Stimulated activated naive CD4-positive, alpha-beta T cell (primary cell): ENCODE measurements at places on chromosomes 13 and 19.

DNA sequence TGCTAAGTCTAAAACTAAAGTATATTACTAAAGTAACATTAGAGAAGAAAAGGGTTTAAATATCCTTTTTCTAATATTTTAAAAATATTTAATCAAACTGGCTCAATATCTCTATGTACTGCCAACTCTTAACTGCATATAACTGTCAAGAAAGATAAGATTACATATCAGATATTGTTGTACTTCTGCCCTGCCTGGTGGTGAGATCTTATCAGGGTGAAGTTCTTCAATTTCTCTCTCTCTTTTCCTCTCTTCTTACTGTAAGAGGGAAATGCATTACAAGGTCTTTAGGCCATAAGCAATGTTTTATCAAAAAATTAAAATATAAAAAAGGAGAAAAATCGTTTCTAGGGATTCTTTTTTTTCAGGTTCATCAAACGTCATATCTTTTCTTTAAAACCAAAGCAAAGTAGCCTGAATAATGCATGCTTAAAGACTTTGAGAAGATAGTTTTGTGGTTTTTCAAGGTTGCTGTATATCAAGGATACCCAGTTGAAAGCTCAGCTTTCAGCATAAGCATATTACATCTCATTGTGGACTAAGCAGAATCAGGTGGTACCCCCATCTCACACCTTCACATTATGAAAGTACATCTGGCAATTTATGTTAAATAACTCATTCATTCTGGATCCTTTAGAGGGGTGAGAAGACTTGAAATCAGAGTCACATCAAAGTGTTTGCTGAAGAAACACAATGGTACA is 1625.7 kb upstream of the SLC10A2 start:
- no peak for DNase-seq

DNA sequence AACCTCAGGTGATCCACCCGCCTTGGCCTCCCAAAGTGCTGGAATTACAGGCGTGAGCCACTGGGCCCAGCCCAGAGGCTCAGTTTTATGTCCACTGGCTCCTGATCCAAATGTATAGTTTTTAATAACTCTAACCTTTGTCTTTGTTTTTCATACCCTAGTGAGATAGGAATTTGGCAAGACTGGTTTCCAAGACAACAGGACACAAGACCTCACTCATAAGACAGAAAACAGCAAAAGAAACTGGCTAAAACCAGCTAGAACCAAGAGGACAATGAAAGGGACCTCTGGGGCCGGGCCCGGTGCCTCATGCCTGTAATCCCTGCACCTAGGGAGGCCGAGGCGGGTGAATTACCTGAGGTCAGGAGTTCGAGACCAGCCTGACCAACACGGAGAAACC is 27.6 kb downstream of the CPT1C start:
- DNase-seq = no peak

GRCh38 chr13:37944081-37944868 is 74.7 kb upstream of the TRPC4 start:
- DNase-seq = no peak

DNA sequence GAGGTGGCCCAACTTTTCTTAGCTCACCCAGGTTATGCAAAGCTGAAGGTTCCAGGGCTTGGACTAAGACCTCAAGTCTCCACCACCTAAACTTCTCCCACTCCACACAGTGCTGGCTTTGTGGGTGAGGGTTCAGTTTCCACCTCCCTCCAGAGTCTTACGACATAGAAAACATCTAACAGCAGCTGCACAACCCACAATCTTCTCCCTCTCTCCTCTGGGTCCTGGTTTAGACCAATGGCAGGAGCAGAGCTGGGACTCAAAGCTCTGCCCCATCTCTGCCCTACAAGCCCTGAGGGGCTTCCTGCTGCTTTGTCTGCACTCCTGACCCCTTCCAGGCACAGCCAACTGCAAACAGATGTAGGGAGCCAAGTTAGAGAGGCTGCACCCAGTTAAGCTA is 16.0 kb downstream of the IRGC start:
- no peak for DNase-seq

DNA sequence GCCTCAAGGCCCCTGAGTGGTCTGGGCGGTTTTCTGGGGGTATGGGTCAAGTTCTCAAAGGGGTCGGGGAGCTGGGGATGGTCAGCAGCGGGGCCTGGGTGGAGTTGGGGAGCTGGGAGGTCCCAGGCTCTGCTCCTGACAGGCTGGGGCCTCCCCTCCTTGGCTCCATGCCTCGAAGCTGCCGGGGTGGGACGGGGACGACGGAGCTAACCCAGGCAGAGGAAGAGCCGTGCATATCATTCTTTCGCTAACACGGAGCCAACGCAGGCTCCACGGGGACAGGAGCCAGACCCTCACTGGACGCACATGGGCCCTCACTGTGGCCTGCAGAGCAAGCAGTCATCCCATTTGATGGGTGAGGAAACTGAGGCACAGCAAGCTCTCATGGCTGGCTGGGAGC is 25.8 kb upstream of the CACTIN start:
- no peak for DNase-seq

DNA sequence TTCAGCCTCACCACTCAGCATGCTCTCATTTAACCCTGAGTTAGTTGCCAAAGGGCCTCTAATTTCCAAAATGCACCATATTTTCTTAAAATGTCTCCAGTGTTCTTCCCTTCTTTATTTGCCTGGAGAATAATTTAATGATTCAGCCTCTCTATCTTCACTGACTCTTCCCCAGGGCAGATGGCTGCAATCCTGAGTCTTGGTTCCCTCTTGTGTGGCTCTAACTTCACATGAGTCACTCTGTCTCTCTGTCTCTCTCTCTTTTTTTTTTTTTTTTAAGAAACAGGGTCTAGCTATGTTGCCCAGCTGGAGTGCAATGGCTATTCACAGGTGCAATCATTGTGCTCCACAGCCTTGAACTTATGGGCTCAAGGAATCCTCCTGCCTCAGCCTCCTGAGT is 251.4 kb downstream of the VWA8 start:
- no peak for DNase-seq

DNA sequence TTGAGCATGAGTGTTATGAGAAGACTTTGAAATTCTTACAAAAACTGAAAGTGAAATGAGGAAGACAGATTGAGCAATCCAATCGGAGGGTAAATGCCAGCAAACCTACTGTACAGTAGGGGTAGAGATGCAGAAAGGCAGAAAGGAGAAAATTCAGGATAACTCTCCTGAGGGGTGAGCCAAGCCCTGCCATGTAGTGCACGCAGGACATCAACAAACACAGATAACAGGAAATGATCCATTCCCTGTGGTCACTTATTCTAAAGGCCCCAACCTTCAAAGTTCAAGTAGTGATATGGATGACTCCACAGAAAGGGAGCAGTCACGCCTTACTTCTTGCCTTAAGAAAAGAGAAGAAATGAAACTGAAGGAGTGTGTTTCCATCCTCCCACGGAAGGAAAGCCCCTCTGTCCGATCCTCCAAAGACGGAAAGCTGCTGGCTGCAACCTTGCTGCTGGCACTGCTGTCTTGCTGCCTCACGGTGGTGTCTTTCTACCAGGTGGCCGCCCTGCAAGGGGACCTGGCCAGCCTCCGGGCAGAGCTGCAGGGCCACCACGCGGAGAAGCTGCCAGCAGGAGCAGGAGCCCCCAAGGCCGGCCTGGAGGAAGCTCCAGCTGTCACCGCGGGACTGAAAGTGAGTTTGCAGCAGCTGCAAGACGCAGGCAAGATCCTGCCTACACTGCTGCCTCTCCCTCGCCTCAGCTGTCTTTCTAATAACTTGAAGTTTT is at the start of gene TNFSF13B:
TSS of gene TNFSF13B (plus strand) at position 118 of the 728 bp plus-strand sequence. CDS start at position 296, 178 bp downstream.
- DNase-seq = peak; percentile 1
